ENCODE measurements at places on chromosomes 7 and 10.

DNA sequence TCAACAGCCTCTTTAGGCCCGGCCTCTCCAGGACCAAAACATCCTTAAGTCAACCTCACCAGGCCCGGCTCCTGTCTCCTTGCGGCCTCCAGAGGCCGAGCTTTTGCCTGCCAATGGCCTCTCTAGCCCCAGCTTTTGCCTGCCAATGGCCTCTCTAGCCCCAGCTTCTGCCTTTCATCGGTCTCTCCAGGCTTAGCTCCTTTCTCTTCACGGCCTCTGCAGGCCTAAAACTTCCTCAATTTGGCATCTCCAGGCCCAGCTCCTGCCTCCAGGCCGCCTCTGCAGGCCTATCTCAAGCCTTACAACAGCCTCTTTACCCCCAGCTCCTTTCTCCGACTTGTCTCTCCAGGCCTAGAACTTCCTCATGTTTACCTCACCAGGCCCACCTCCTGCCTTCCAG is 15.7 kb upstream of the TMEM248 start:
- DNase-seq, result no peak

- DNase-seq, result no peak
Measured at GRCh38 chr7:6153646-6154541, 118.5 kb downstream of the CYTH3 start.

GRCh38 chr7:100629117-100629716 is 12.1 kb downstream of the TFR2 start:
- DNase-seq, result no peak

DNA sequence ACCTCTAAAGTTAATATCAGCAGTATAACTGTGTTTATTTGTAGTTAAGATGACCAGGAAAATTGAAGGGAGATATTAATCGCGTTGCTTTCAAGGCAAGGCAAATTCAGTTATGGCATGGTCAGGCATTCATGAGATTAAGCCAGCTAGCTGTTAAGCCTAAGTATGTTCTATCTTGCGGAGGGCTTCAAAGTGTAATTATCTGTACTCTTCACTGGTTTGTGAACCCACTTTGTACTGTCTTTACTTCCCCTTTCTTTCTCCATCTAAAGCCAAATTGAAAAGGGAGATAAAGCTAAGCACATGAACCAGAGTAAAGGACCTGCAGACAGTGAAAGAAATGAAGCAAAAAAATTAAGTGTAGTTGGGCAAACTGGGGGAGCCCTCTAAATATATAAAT is 483.1 kb upstream of the NRP1 start:
- no peak for DNase-seq

DNA sequence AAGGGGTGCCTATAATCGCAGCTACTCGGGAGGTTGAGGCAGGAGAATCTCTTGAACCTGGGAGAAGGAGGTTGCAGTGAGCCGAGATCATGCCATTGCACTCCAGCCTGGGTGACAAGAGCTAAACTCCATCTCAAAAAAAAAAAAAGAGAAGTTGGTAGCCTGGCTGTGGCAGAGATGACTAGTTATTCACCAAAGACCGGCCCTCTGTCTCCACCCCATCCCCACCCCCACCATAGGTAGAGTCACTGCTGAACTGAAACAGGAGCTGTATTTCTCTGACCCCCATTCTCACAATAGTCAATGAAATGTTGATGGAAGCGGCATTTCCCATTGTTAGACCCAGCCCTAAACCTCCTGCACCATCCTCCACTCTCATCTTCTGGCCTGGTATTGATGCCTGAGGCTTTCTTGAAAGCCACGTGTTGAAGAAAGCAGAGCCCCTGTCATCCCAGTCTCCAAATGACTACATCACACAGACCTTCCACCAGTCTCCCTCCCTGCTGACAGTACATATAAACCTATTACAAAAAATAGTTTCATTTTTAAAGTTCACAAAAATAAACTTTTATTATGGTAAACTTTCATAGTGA is 9.4 kb upstream of the PIK3CG start:
- no peak for DNase-seq

- no peak for DNase-seq
Measured at GRCh38 chr10:130378556-130379400, 242.6 kb downstream of the GLRX3 start.

DNA sequence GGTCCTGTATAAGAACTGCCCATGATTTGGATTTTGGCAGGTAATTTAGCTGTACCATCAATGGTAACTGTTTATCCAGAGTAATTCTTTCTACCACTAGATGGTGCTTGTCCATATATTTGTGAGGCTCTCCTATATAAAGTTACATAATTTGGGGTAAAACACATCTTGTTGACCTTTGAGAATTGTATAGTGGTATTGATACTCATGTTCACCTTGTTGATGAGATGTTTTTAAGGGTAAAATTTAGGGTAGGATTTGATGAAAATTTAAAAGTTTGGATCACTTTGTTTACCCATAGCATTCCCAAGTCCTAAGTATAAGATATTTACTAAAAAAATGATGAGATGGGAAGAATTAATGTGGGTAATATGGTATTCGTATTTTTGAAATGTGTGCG is 31.6 kb downstream of the ST7 start:
- DNase-seq, result peak; percentile 33

GRCh38 chr10:87000491-87000890 is 19.6 kb upstream of the FAM25A start:
- DNase-seq, result no peak

DNA sequence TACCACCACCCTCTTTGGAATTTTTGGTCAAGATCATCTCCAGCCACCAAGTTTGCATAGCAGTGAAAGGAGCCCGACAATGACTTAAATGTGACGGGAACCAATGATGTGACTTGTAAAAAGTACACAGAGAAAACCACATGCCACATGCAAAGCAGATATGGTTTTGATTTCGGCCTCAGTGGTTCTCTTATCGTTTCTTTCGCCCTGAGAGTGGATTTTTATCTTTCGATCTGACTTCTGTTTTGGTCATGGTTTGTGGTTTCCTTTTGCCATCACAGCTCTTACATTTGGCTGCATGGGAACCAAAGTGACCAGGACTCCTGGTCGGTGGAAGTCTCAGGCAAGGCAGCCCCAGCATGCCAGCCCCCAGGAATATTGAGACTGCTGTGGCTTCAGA is 31.5 kb downstream of the TCF7L2 start:
- peak; percentile 68 for DNase-seq

- DNase-seq, result no peak
Measured at GRCh38 chr10:97109547-97109946, 76.2 kb downstream of the SLIT1 start.

DNA sequence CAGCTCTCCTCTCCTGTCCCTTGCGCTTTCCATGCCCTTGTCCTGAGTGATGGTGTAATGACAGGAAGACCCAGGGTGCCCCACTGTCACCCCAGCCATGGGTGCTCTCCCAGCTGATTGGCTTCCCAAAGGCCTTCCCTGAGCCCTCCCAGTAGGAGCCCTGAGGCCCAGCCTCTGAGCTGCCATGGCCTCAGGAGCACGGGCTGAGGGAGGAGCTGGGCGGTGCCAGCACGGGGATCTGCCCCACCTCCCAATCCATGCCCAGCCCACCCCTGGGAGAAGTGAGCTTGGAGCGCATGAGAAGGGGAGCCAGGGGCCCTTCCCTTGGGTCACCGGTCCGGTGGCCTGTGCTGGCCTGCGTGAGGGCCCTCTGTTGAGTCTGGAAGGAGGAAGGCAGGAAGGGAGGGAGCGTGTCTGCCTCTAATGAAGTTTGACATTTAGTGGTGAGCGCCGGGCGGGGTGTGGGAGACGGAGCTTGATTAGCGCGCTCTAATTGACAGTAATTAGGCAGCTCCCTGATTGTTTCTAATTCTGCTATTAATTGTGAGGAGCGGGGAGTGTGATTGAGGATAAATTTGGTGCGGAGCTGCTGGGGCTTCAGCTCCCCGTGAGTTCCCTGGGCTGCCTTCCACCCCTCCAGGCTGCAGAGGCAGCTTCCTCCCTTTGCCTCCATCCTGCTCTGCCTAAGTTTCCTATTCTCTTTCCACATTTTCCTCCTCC is 28.3 kb downstream of the GBX1 start:
- DNase-seq, result no peak

DNA sequence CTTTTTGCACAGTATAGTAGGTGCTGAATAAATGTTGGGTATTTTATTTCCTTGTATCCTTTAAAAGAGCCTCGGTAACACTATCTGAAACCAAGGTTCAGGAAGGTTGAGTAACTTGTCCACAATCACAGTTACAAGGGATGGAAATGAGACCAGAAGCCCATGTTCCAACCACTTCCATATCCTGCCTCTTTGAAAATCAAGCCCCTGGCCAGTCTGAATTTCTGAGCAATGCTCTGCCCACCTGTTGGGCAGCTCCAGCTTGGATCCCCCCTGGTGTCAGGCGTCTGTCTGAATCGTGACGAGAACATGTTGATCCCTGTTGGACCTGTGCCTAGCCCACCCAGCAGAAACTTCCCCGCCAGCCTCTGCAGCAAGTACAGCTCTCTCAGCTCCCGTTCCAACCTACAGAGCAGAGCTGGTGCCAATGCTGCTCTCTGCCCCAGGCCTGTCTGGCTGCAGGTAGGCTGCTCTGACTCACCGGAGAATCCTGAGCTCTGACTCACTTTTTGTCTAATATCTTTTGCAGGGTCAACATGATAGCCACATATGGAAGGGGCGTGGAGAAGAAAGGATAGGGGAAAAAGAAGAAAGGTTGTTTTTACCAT is 595.5 kb downstream of the INHBA start:
- no peak for DNase-seq

DNA sequence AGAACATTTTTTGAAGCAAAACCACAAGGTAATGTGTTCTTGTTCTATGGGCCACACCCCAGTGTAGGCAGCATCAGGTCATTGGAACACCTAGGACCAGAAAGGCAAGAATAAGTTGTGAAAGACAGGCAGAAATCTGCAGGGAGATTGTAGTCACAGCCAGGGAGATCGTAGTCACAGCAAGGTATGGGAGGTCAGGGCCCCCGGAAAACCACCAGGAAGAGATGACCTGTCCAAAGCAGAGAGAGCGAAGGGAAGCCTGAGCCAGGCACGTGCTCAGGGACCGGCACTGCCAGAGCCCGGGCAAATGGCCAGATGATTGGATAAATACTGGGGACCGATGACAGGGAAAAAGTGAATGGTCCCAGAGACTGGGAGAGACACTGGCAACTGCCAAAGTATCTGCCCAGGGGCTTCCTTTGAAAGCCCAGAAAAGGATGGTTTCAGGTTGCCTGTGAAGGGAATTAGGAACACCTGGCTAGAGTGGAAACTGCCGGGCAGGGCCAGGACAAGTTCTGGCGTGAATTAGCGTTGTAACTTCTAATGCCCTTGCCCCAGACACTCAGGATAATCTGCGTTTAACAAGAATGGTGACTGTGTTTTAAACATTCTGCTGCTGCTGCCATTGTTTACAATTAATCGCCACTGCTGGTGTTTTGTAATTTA is 3.9 kb upstream of the NOBOX start:
- DNase-seq, result no peak

- no peak for DNase-seq
Measured at GRCh38 chr10:2340831-2341647, 603.7 kb upstream of the ADARB2 start.

- DNase-seq, result no peak
Measured at GRCh38 chr10:22784668-22785067, 70.3 kb upstream of the PIP4K2A start.

- no peak for DNase-seq
Measured at GRCh38 chr10:35822316-35822715, 180.2 kb upstream of the FZD8 start.

DNA sequence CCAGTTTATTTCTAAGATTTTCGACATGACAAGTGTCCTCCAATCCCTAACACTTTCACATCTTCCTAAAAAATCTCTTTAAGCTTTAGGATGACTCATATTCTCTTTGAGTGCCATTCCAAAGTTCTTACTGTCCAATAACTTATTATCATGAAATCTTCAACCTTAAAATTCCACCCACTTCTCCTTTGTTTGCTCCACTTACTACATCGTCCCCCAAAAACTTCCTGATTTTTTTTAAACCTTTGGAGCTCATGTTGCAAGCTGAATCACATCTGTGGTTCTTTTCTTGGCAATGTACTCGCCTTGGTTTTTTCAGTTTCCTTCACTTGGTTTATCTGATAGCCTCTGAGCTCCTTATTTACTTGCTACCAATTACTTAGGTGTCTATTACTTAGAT is 39.2 kb upstream of the JCAD start:
- DNase-seq, result no peak

DNA sequence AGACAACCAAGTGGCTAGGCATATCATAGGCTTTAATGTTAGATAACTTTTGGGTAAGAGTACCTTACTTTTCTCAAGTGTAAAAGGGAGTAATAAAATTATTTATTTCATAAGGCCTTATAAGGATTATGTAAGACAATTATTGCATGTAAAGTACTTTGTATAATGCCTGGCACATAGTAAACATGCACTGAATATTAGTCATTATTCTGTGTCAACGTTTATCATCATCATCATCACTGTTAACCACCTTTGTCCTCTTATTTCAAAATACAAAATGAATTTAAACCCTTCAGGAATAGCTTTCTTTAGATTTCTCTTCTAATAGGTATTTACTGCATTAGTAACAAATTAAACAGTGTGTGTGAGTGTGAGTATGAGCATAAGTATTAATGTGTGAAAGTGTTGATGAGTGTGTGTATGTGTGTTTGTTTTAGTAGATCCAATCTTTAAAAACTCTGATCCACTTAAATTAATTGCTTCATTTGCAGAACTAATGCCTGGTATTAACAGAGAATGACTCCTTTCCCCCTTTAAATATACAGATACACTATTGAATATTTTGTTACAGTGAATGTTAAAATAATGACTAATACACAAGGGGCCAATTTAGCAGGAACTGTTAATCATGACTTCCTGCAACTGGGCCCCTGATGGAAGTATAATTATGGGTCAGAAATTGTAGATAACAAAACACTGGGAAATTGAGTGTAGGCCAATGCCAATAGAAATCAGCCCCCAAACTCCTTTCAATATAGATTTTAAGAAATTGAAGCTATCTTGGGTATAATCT is 213.3 kb upstream of the FZD8 start:
- no peak for DNase-seq

- no peak for DNase-seq
Measured at GRCh38 chr10:34223658-34224057, 591.4 kb downstream of the PARD3 start.

GRCh38 chr10:12541446-12542067 is 192.2 kb downstream of the CAMK1D start:
- no peak for DNase-seq

Measured in germinal center (tissue), 1 donor.